ENCODE measurements at places on chromosomes 12 and 14. TPM values are rescaled to one million over a fixed set of nuclear protein-coding genes. Genes with fewer than 3 reads are reported as not detected.

GRCh38 chr12:117067016-117067415 lies 32.2 kb downstream of the TESC start:
- DNase-seq, result no peak
- no peaks in the 10 kb centered on the region for H3K27me3 ChIP-seq
- no peak overlapping the region for H3K27ac ChIP-seq
- no peaks in the 10 kb centered on the region for H3K4me1 ChIP-seq
- no peaks in the 10 kb centered on the region for H3K36me3 ChIP-seq
- no peak overlapping the region for H3K4me3 ChIP-seq

PRR4 gene
- 2.2 TPM for total RNA-seq

DNA sequence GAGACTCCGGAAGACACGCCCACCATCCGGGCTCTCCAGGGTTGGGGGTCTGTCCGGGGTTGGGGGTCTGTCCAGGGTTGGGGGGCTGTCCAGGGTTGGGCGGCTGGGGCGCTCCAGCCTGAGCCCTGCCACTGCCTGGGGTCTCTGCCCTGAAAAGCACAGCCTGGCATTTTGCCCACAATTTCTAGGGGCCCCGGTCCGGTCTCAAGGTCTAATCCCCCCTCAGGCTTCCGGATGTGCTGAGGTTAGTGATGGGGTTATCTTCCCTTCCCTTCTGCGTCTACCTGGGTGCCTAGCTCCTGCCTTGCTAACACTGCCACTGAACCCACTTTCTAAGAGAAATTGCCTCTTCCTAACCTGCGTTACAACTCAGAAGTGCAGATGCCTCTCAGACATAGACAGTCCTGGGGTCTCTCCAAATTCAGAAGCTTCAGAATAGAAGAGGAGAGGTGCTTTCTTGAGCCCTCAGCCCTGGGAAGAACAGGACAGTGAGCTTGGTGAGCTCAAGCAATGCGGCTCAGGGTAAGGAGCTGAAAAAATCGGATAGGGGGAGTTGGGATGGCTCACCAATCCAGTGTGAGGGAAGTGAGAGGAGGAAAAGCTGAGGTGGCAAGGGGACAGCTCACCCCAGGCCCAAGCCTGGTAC lies 5.7 kb downstream of the LHX5 start:
- H3K27me3 ChIP-seq, result peaks cover 4% of the 10 kb centered on the region
- H3K36me3 ChIP-seq, result no peaks in the 10 kb centered on the region
- H3K27ac ChIP-seq, result no peak overlapping the region
- peaks cover 18% of the 10 kb centered on the region for H3K4me1 ChIP-seq
- peak overlapping the region; percentile 68 for H3K4me3 ChIP-seq

GRCh38 chr14:79424462-79424861 lies 786.8 kb downstream of the DIO2 start:
- no peak for DNase-seq
- H3K27me3 ChIP-seq, result no peaks in the 10 kb centered on the region
- no peak overlapping the region for H3K4me3 ChIP-seq
- H3K27ac ChIP-seq, result no peak overlapping the region
- no peaks in the 10 kb centered on the region for H3K4me1 ChIP-seq
- no peaks in the 10 kb centered on the region for H3K36me3 ChIP-seq

VPS33A gene
- total RNA-seq, result 19.4 TPM

CCDC196 gene
- not detected for total RNA-seq
